ENCODE measurements at places on chromosomes 5 and 9.

DNA sequence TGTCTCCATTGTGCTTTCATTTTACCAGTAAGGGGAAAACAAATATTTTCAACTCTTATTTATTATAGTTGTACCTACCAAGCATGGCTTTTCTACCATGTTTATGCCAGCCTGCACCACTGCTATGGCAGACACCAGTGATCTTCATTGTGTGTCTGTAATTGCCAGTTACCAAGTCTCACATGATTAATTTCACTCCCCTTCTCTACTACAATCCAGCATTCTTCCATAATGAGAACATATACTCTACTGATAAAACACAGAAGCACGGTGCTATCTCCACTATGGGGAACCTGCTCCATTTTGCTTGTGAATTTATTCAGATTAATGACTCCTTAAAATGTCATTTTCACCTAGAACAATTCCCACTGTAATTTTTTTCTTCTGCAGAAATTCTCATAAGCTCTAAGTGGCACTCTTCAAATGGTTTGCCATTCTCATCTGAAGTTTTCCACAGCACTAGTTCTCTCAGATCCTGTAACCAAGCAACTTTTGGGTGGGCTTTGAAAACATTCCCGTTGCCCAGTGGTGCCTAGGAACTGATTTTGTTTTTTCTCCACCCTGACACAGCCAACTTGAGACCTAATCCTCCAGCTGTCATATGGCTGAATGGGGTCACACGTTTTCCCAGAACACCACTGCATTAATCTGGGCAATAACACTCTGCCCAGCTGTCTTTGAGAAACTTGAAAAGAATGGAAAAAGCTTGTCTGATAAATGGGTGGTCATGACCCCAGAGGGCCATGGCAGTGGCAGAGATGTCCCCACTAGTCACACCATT lies 222.7 kb upstream of the RASEF start:
- DNase-seq, result no peak

DNA sequence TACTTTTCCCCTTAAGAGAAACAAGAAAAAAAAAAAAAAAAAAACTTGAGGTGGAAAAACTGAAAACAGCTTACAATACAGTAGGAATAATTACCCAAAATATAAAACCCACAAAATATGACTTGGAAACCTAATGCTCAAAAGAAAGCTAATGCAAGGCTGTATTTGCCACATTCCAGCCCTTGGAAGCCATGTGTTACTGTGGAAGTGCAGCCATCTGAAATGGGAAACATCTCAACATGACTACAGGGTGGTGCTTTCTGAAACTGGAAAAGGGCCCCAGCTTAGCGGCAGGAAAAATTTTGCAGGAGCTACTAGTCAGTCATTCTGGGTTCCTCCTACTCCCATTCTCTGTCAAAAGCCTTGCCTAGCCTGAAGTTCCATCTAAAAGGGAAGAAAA lies 20.4 kb downstream of the CDK5RAP2 start:
- DNase-seq, result no peak

DNA sequence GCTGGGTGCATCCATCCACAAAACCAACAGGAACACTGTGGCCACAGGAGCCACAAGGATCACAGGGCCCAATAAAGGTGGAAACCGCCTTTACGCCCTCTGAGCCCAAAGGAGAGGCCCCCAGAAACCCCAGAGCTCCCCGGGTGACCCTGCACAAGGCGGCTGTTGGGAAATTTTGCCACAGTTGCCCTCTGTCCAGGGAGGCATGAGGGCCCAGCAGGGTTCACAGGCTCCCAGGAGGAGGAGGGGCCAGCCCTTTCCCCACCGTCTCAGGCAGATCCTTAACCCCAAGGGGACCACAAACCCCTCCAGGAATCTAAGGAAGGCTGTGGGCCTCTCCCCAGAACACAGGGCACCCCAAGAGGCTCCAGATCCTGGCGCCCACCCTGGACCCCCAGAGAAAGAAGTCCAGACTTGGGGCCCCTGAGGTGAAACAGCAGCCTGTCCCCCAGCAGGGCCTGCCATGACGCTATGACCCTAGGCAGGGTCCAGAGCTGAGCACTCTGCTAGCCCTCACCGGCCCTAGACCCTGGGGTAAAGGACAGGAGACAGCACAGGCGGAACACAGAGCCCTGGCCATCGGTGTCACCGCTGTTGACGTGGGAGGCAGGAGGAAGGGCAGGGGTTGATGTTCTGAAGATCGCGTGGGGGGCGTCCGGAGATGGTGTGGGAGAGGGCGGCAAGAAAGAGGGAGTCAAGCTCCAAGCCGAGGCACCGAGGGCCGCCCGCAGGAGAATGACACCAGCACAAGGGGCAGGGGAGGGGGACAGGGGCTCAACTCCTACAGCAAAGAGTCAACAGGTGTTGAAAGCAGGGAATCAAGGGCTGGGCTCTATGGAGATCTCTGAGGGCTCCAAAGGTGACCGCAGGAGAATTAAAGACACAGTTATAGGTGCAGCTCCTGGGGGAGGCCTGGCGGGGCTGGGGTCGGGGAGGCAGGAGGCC lies 97.5 kb downstream of the VAV2 start:
- no peak for DNase-seq

DNA sequence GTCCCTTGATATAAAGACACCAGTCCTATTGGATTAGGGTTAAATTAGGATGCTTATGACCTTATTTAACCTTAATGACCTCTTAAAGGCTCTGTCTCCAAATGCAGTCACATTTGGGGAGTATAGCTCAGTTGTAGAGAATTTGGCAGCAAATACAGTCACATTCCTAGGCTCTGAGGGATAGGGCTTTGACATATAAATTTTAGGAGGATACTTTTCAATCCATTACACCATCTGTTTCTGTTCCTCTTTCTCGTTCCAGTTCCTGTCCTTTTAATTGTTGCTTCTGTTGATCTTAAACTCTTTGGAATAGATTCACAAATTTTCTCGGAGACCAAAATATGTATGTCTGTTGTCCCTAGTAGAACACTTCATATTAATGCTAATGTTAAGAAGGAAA lies 390.0 kb upstream of the PCSK5 start:
- no peak for DNase-seq

- DNase-seq, result no peak
Measured at GRCh38 chr9:8855046-8855445, 1055.5 kb upstream of the DMAC1 start.

DNA sequence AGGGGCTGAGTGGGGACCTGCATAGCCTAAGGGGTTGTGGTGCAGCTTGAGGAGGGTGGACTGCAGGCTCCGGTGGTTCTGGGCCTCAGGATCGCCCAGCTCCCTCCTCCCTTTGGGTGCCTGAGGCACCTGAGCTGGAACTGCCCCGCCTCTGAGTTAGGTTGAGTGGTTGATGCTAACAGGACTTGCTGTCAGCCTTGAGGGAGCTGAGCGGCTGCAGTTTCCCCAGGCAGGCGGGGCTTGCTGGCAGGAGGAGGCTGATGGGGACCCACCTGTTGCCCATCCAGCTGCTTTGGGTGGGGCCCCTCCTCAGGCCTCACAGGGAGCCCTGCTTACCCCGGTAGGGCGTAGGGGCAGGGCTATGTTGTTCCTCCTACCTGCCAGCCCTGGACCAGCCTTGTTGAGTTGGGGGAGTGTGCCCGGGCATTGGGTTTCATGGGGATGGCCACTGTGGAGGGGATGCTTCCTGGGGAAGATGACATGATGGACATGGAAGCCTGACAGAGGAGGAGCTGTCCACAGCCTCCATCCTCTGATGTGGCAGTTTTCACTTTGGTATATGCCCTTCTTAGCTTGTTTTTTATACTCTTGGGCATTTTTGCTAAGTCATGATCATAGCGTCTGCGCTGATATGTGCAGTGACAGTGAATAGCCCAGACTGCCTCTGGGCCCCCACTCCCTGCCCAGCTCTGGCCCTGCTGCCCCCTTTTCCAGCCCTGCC lies 14.3 kb downstream of the WNK2 start:
- DNase-seq, result no peak

- DNase-seq, result no peak
Measured at GRCh38 chr9:33349743-33350142, 52.6 kb downstream of the AQP7 start.

GRCh38 chr9:96150324-96151227 lies 151.4 kb downstream of the HSD17B3 start:
- no peak for DNase-seq

GRCh38 chr5:11050596-11051304 lies 289.7 kb upstream of the DAP start:
- DNase-seq, result no peak

- no peak for DNase-seq
Measured at GRCh38 chr5:126969548-126969947, 60.8 kb downstream of the MARCHF3 start.

DNA sequence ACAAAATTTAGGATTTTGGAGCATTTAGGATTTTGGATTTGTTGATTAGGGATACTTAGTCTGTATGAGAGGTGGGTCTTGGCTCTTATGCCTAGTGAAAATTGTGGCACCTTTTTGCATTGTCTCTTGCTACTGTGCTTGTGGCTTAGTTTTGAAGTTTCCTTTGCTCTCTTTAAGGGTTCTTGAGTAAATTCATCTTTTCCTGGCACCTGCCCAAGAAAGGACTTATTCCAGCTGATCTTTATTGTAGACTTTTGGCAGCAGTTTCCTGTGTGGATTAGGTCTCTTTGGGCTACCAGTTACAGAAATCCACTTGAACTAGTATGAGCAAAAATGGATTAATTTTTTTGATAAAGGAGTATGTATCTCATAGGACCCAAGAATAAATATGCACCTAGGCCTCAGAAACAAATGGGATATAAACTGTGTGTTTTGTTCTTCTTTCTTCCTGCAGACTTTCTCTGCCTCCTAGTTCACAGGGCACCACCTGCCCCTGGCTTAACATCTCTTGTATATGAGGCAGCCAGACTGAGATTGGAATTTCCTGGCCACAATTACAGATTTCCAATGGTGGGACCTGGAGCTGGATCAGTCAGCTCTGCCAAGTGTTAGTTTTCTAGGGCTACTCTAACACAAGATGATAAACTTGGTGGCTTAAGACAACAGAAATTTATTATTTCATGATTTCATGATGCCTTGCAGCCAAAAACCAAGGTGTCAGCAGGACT lies 44.6 kb downstream of the FOCAD start:
- no peak for DNase-seq

DNA sequence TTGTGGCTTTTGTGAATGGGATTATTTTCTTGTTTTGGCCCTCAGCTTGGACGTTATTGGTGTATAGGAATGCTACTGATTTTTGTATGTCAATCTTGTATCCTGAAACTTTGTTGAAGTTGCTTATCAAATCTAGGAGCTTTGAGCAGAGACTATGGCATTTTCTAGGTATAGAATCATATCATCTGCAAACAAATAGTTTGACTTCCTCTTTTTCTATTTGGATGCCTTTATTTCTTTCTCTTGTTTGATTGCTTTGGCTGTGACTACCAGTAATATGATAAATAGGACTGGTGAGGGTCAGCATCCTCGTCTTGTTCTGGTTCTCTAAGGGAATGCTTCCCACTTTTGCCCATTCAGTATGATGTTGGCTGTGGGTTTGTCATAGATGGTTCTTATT lies 24.7 kb downstream of the ITGA2 start:
- DNase-seq, result no peak

- DNase-seq, result no peak
Measured at GRCh38 chr9:72300873-72301272, 64.1 kb downstream of the ZFAND5 start.

GRCh38 chr9:133233681-133234432 lies 24.8 kb upstream of the OBP2B start:
- DNase-seq, result no peak

- DNase-seq, result no peak
Measured at GRCh38 chr9:113955076-113955752, 79.1 kb downstream of the ZNF618 start.

DNA sequence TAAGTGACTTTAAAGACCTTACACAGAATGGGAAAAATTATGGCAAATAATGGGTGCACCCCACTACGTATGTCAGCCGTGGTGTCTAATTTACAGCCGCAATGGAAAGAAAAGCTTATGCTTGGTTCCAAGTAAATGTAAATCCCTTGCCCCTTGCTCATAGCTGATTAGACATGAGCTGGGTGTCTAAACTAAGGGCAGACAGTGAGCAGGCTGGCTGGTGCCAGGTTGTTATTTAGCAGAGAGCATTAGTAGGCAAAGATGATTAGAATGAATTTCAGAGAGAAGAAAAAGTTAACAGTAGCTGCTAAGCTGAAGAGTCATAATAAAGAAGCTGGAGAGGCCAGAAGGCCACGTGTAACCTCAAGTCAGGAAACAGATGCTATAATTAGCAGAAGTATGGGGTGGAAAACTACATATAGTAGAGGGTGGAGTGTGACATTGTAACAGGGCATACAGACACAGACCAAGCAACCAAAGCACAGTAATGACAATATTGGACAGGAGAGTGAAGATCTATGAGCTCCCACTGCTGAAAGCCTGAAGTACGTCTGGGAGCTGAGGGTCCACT lies 257.7 kb downstream of the MCTP1 start:
- no peak for DNase-seq

GRCh38 chr5:146529984-146530383 lies 14.0 kb upstream of the GPR151 start:
- DNase-seq, result no peak

GRCh38 chr9:125659954-125660353 lies 47.1 kb downstream of the MAPKAP1 start:
- DNase-seq, result no peak

- DNase-seq, result no peak
Measured at GRCh38 chr9:121071756-121072421, 2.9 kb upstream of the CNTRL start.

- DNase-seq, result no peak
Measured at GRCh38 chr5:6886866-6887265, 173.6 kb downstream of the TENT4A start.

- DNase-seq, result no peak
Measured at GRCh38 chr5:98663521-98663920, 109.9 kb upstream of the RGMB start.

DNA sequence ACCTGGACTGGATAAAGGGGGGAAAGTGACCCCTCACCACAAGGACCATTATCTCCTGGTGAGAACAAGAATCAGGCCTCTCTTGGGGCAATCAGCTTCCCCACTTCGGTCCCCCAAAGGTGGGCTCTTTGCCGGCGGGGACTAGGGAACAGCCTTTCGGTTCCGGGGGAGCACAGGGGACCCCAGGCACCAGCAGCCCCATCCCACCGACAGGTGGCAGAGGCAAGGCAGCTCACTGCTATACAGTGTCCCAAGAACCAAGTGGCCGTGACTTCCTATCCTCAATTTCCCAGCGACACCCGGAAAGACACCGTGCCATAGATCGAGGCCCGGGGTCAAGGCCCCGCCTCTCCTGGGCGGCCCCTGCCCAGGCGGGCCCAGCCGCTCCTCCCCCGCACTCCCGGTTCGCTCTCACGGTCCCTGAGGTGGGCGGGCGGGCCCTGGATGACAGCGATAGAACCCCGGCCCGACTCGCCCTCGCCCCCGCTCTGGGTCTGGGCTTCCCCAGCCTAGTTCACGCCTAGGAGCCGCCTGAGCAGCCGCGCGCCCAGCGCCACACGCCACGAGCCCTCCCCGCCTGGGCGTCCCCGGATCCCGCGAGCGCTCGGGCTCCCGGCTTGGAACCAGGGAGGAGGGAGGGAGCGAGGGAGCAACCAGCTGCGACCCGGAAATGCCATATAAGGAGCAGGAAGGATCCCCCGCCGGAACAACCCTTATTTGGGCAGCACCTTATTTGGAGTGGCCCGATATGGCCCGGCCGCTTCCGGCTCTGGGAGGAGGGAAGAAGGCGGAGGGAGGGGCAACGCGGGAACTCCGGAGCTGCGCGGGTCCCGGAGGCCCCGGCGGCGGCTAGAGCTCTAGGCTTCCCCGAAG lies 655 bp upstream of the EGR1 start:
- DNase-seq, result peak; percentile 100

Measured in hypothalamus (tissue), 51 donors.